ENCODE measurements at places on chromosomes 13 and 19.

DNA sequence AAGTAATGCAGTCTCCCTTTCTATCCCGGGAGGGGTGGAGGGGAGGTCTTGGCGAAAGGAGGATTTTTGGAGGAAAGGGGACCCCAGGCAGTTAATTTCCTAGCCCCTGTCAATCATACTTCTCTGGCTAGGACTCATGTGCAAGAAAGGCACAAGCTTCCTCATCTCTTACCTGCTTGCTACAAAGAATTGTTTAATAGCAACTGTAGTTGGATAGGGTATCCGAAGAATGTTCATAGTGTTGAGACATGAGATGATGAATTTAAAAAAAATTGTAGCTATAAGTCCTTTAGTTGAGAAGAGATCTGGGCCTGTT lies 525 bp downstream of the BORA start:
- DNase-seq: no peak

DNA sequence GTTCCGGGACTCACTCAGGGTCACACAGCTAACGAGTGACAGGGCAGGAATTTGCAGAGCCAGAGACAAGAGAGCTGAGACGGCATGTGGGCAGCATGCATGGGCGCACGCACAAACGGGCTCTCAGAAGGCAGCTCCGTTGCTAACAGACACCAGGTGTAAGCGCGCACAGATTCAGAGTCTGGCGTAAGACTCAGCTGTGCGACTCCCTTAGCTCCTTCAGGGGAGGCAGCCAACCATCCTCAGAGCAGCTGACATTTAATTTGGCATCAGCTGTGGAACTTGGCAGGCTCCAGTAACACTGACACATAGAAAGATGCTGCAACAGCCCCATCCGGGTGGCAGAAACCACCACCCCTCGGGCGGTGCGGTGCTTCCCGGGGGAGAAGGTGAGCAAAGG lies 7.5 kb upstream of the TM6SF2 start:
- no peak for DNase-seq

DNA sequence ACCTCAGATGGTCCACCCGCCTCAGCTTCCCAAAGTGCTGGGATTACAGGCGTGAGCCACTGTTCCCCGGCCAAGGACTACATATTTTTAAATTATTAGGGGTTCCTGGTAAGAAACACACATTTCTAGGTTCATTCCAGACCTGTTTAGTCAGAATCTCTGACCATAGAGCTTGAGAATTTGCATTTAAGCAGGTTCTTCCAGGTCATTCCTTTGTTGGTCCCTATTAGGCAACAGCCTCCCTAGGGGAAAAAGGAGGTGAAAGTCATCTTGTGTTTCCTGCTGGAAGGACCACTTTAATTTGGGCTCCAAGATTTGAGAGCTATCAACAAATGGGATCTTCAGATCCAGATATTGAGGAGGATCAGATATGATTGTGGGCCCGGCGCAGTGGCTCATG lies 16.3 kb downstream of the S1PR2 start:
- DNase-seq: no peak

GRCh38 chr19:23999821-24000610 lies 85.3 kb downstream of the ZNF726 start:
- no peak for DNase-seq

- no peak for DNase-seq
Measured at GRCh38 chr13:61350341-61350740, 65.3 kb downstream of the PCDH20 start.

- DNase-seq: peak; percentile 10
Measured at GRCh38 chr13:62113179-62113578, 697.5 kb upstream of the PCDH20 start.

Data from non-pigmented ciliary epithelial cell (primary cell).